Activated CD4-positive, alpha-beta T cell treated with anti-CD3 and anti-CD28 coated beads, Interleukin-2, amount 10 ng/mL, durations not matched to agents 24 days and 14 days (primary cell): ENCODE measurements at places on chromosomes 3 and 15. TPM values are rescaled to one million over a fixed set of nuclear protein-coding genes. Genes with fewer than 3 reads are reported as not detected.

DNA sequence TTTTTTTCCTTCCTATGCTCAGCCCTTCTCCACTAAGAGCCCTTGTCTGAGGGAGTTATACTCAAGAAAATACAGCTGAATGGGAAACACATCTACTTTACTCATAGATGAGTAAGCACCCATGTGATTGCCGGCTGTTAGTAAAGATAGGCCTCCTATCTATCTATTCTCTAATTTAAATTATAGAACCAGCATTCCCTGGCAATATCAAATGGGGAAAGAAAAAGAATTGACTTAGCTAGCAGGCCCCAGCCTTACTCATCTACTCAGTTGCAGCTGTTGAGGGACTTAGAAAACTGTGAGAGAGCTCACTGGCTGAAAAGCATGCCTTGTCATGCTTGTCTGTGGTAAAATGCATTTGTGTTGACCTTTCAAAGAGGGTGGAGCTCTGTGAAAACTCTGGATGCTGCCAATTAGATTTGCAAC, 116.9 kb upstream of the LRRFIP2 start:
- no peak for DNase-seq

TM4SF4 gene
- total RNA-seq = not detected in 2 replicates

EPHB1 gene
- 1.6 and 2.3 TPM in 2 replicates for total RNA-seq

GRCh38 chr3:168100777-168101492, 5.2 kb upstream of the GOLIM4 start:
- peak; percentile 4 for DNase-seq

ARGFX gene
- total RNA-seq = not detected in 2 replicates

GRCh38 chr3:16407366-16407765, 106.1 kb downstream of the RFTN1 start:
- no peak for DNase-seq

GRCh38 chr15:48470096-48470495, 138.9 kb downstream of the DUT start:
- no peak for DNase-seq

TMEM62 gene
- total RNA-seq = 14.7 and 18.7 TPM in 2 replicates

GRCh38 chr3:55570271-55570711, 83.2 kb upstream of the WNT5A start:
- no peak for DNase-seq

CHRFAM7A gene
- not detected in 2 replicates for total RNA-seq

DNA sequence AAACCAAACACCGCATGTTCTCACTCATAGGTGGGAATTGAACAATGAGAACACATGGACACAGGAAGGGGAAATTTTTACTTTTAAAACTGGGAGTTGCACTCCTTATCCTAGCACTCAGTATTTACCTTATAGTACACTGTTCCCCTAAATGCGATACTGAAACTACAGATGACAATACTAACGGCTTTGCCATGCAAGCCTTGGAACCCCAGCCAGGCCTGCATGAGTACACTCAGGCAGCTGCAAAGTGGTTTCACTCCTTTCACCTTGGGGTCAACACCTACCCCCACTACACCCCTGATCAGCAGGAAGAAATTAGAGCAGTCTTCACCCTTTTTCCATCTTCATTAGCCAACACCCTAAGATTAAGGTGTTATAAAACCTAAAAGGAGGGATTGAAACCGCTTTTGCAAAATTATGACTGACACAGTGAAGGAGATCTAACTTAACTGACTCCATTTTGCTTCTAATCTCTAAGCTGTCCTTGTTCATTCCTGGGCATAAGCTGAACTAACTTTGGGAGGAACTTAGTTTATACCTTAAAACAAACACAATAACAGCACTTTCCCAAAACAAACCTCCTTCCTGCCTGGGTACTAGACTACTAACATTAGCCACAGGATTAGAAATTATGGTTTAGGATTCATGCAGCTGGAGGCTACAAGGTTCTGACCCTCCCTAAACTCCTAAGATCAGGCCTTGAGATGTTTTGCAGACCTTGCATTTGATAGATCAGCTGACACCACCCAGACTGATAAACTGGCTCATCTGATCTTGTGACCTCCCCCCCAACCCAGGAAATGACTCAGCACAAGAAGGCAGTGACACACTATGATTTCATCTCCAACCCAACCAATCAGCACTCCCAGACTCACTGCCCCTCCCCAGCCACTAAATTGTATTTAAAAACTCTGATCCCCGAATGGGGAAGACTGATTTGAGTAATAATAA, 452.1 kb upstream of the PPP2R3A start:
- peak; percentile 54 for DNase-seq
